ENCODE measurements at places on chromosomes 4 and X.

- no peak for DNase-seq
Observed at GRCh38 chr4:89134775-89135319, 23.5 kb downstream of the TIGD2 start.

- no peak for DNase-seq
Observed at GRCh38 chrX:3521396-3521795, 174.9 kb upstream of the MXRA5 start.

DNA sequence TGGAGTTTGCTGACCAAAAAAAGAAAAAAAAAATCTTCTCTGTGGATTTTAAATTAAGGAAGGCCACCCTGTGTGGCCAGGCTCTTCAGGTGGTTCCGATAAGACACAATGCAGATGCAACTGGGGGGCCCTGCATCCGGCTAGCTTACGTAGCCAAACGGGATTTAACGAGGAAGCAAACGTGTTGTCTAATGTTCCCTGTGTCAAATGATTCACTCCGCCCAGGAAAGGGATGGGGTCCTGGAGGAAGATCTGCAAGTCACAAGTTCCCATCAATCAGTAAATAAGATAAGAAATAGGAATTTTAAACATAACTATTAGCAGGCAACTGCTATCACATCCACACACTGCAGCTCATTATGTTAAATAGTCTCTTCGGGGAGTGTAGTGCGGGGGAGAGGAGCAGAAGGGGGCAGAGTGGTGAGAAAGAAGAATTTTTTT, 216.4 kb upstream of the GYPA start:
- DNase-seq, result no peak

DNA sequence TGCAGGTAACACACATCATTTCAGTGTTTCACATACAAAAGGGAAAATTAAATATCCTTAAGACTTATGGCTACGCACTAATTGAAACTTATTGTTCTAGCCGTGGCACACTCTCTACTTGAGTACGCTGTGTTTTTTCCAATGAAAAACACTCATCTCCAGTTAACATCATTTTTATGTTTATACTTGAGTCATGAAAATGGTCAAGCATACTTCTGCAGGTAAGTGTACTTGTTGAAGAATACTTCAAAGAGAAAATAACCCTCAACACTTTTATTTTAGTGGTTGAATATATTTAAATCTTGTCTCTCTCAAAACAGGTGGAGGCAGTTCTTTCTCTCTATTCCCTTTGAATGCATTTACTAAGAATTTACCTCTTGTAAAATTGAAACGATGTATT, 538.7 kb upstream of the PCDH7 start:
- DNase-seq, result no peak

DNA sequence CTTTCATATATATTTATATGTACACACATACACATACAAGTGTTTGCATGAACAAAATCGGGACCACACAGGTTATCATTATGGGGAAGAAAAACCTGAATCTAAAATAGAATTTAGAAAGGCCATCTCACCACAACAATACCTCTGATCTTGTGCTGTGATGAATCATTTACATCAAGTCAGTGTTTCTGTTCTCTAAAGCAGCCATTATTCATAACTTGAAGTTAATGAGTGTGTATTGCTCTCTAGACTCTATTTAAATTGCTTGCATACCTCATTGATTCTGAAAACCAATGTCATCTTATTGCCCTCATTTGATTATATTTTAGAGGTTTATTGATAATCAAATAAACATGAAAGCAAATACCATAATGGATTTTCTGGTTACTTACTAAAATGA, 71.6 kb downstream of the FAM114A1 start:
- DNase-seq, result no peak

GRCh38 chr4:64799751-64800150, 390.5 kb upstream of the TECRL start:
- DNase-seq, result no peak

DNA sequence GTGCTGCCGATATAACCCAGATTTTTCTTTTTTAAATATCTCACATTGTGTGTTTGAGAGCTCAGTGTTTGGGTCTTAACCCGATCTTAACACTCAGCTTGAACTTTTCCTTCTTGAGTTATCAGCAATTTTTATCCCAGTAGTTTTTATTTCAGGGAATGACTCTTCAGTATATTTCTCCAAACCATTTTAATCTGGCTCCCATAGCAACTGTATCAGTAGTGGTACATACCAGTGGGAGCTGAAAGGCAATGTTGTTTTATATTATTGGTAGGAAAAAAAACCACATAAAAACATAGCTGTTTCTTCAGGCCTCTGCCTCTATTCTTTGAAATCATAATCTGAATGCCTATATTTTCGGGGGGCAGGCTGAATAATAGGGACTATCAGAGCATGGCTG, 111.1 kb downstream of the SLC4A4 start:
- DNase-seq, result no peak

- DNase-seq, result no peak
Observed at GRCh38 chrX:121365572-121366161, 318.3 kb downstream of the GLUD2 start.

DNA sequence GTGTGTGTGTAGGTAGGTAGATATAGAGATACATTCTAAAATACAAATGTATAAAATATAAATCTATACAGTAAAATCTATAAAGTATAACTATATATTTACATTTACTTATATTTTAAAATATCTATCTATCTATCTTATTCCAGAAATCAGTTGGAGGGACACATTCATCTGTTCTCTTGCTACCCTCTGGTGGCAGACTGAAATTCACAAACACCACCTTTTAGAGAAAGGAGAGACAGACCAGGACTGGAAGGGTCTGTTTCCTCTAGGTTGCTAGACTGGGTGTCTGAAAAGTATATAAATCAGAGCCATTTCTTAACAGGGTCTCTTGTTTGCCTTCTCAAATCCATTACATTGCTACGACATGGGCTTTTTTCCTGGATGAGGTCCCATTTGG, 343.0 kb downstream of the OPHN1 start:
- DNase-seq, result no peak

- no peak for DNase-seq
Observed at GRCh38 chr4:7266525-7267292, 74.4 kb downstream of the SORCS2 start.

DNA sequence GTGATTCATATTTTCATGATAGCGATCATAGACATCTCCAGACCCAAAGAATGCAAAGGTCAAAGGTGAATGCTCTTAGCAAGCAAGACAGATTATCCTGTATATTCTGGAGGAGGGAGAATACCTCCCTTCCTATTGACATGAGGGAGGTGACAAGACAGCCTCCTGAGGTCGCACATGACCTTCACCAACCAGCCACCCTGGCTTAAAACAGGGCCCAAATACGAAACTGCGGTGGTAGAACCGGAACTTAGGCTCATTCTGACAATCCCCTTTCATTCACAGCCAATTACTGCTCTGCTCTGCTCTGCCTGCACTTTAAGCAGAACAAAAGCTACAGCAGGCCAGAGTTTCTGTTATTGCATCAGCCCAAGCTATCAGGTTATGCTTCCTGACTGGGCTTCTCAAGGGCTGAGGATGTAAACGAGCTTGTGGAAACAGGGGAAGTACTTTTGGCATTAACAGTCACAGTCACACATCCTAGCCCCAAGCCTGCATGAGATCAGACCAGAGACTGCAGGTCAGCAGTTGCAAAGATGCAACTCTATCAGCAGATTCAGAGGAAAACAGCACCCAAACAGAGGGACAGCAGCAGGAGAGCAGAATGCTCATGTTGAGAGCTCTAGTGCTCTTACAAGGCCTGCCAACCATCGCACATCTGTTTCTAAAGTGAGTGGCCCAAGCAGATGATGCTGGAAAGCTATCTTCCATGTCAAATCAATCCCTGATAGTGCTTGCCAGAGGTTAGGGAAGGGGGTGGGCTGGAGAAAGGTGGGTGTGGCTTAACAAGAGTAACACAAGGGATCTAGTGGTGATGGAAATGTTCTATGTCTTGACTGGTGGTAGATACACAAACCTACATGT, 51.3 kb upstream of the MAP3K15 start:
- DNase-seq, result no peak

GRCh38 chr4:33395731-33396485, 2675.7 kb downstream of the PCDH7 start:
- no peak for DNase-seq

- peak; percentile 46 for DNase-seq
Observed at GRCh38 chrX:39613482-39613995, 484.2 kb downstream of the BCOR start.

- no peak for DNase-seq
Observed at GRCh38 chr4:186900984-186901383, 177.3 kb upstream of the FAT1 start.

- no peak for DNase-seq
Observed at GRCh38 chr4:105283501-105283900, 136.8 kb downstream of the TET2 start.

DNA sequence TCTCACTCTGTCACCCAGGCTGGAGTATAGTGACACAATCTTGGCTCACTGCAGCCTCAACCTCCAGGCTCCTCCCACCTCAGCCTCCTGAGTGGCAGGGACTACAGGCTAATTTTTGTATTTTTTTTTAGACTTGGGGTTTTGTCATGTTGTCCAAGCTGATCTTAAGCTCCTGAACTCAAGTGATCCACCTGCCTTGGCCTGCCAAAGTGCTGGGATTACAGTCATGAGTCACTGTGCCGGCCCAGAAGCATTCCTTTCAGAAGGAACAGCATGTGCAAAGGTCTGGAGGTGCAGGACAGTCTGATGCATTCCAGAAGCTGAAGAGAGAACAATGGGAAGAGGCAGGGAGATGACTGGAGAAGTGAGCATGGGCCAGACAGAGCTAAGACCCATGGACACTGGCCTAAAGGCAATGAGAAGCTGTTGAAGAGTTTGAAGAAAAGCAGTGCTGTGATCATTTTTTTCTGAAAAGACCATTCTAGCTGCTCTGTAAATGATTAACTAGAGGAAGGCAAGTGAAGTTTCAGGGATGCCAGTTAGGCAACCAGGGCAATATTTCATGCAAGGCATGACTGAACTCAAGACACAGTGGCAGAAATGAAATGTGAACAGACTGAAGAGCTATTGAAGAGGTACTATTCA, 43.2 kb downstream of the MANBA start:
- DNase-seq, result no peak

GRCh38 chr4:148369919-148370318, 72.3 kb downstream of the NR3C2 start:
- DNase-seq, result no peak

GRCh38 chr4:14257903-14258302, 630.4 kb upstream of the BOD1L1 start:
- DNase-seq, result no peak

GRCh38 chr4:138241281-138242075, 671 bp downstream of the SLC7A11 start:
- DNase-seq, result no peak
